Choroid plexus epithelial cell (primary cell): ENCODE measurements at places on chromosomes 4 and X.

DNA sequence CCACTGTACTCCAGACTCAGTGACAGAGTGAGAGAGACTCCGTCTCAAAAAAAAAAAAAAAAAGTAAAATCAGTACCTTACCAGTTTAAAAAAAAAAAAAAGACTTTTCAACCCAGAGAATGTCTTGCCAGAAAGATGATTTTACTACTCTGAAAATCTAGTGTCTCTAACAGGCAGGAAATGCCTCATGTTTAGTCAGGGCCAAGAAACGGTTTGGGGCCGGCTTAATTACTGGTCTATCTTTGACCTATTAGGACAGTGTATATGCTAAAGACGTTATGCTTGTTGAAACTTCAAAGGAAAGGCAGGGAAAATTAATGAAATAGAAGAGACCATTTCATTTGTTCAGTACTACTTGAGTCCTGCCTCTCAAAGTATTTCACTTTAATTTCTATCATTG lies 9.9 kb downstream of the BEND4 start:
- no peak for DNase-seq

DNA sequence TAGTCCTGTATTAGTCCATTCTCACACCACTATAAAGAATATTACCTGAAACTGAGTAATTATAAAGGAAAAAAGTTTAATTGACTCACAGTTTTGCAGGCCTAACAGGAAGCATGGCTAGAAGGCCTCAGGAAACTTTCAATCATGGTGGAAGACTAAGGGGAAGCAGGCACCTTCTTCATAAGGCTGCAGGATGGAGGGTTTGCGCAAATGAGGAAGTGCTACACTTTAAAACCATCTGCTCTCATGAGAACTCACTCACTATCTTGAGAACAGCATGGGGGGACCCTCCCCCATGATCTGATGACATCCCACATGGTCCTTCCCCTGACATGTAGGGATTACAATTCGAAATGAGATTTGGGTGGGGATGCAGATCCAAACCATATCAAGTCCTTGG lies 12.1 kb upstream of the MAGEA11 start:
- DNase-seq = no peak

GRCh38 chr4:110754716-110755115 lies 131.8 kb upstream of the PITX2 start:
- DNase-seq = no peak

GRCh38 chrX:45400027-45400779 lies 199.5 kb upstream of the DIPK2B start:
- peak; percentile 78 for DNase-seq

DNA sequence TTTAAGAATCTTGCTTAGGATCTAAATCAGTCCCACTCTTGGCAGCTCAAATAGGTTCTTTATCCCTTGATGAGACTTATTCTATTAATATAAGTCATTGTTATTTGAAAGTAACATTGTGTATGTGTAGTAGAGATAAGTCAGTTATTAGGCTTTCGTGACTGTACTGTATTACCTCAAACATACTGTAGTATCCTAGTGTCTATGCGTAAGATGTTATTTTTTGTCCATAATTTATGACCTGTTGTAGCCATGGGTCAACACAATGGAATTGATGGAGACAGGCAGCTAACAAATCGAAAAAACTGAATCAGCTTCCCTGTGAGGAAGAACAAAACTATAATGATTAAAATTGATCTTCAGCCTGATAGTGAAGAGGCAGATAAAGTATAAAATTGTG lies 41.8 kb downstream of the CLCN3 start:
- DNase-seq = no peak

GRCh38 chr4:999882-1000425 lies 6.8 kb upstream of the SLC26A1 start:
- DNase-seq = no peak

GRCh38 chr4:68732653-68733466 lies 62.4 kb upstream of the UGT2B15 start:
- DNase-seq = no peak

- no peak for DNase-seq
Observed at GRCh38 chr4:38088321-38088720, 128.1 kb downstream of the PTTG2 start.

DNA sequence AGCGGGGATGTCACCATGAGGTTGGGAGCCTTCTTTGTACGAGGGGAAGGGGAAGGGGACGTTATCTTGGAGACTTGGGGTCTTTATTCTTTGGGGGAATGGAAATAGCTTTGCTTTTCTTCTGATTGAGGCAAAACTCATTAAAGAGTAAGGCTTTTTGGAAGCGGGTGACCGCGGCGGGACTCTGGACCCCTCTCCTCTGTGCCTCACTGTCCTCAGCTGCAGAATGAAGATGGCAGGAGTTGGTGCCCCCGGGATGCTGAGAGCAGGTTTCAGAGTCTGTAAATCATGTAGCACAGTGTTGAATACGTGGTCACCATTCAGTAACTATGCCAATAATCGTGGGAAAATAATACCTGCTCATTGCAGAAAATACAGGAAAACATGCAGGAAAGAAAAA lies 32.1 kb downstream of the HTT-AS start:
- no peak for DNase-seq

DNA sequence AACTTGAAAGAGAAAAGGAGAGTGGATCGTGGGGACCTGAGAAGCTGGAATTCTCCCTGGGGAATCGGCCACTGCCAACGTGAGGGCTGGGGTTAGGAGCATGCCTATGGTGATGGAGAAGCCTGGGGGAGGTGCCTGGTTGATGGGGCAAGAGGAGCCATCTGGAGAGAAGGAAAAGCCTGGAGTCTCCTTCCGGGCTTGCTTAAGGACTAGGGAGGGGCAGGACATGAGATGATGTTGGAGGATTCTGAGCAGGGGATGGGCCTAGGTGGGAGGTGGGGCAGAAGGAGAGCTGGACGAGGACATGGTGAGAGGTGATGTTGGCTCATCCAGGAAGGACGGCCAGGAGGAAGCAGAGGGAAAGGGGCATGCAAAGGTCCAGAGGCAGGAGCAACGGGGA lies 35.0 kb upstream of the GYG2 start:
- DNase-seq = no peak

GRCh38 chr4:139018971-139019758 lies 3.6 kb downstream of the NOCT start:
- DNase-seq = peak; percentile 41

DNA sequence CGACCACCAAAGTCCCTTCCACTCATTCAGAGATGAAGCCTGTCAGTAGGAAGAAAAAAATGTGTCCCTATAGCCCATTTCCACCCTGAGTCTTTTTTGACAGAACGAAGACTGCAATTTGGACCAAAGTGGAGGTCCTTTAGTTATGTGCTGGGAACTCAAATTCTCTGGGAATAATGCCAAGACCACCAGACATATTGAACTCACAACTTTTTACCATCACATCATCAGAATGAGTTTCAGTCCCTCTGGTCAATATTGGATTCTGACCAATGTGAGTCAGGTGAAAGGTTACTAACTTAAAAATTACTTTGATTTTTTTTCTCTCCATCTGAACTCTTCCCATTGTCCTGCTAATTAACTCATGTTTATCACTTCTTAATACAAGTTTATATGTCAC lies 128.9 kb downstream of the DKK2 start:
- DNase-seq = no peak

DNA sequence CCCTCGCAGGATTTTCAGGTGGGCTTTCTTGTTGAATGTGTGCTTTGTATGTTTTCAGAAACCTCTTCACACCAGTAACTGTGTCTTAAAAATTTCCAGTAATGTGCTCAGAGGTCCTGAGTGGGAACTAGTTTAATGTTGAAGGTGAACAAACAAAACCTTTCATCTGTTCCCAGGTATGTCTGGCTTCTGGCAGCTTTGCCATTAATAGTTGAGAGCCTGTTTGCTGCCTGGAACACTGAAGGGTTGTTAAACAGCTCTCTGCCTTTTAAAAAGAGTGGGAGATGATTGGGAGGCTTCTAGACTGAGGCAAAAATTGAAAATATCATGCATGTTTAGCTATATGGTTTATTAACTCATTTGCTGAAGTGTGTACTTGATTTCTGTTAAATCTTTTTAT lies 161.2 kb upstream of the AGTR2 start:
- no peak for DNase-seq

GRCh38 chr4:62544428-62544827 lies 1344.3 kb downstream of the ADGRL3 start:
- DNase-seq = no peak

DNA sequence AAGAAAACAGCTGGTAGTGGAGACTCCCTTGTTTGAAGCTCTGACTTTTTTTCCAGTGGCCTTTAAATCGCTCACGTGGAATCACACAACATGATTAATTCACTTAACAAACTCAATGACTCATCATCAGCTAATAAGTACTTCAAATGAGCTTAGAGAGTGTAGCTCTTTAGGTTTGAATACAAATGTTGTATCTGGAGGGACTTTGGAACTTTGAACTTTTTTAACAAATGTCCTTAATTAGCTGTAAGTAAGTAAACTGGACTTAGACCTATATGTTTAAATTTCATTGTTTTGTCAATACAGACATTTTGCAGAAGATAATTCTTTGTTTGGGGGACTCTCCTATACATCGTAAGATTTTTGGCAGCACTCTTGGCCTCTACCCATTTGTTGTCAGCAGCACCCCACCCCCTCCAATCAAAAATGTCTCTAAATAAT lies 581.1 kb downstream of the SPRY1 start:
- DNase-seq = no peak

DNA sequence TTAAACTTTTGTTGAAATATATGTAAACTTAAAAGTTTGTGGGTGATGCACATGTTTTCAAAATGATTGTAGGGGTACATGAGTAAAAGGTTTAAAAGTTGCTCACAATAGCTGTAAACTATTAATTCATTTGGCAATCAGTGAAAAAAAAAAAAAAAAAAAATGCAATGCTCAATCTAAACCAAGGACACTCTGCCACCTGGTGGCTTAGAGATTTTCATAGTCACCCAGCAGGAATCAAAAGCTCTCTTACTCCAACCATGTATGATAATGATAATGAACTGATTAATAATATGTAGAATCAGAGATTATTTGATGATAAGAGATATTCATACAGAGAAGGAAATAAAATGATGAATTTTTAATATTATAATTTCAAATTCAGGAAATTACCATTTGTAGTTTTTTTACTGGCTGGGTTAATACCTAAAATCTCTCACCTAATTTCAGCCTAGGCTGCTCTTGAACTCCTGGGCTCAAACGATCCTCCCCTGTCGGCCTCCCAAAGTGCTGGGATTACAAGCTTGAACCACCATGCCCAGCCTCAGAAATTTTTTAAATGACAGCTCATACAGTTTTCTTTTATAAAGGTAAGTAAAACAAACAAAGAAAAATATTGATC lies 46.9 kb upstream of the SLC25A4 start:
- DNase-seq = peak; percentile 67

- DNase-seq = no peak
Observed at GRCh38 chr4:185879666-185880312, 67.8 kb upstream of the SORBS2 start.

DNA sequence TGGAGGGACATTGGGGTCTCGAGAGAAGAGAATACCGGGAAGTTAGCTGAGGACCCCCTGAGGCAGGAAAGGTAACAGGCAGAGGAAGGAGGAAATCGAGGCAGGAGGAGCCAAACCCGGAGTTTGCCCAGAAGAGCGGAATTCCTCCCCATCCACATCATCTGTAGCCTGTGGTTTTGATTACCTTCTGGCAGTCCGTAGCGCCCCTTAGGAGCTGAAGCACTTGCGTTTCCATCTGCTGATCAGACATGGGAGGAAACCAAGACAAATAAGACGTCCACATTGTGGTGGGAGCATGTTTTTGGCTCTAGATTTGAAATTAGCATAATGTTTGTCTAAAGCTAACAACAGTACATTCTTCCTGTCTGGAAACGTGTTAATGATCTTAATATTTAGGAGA lies 26.8 kb upstream of the HMX1 start:
- DNase-seq = no peak

DNA sequence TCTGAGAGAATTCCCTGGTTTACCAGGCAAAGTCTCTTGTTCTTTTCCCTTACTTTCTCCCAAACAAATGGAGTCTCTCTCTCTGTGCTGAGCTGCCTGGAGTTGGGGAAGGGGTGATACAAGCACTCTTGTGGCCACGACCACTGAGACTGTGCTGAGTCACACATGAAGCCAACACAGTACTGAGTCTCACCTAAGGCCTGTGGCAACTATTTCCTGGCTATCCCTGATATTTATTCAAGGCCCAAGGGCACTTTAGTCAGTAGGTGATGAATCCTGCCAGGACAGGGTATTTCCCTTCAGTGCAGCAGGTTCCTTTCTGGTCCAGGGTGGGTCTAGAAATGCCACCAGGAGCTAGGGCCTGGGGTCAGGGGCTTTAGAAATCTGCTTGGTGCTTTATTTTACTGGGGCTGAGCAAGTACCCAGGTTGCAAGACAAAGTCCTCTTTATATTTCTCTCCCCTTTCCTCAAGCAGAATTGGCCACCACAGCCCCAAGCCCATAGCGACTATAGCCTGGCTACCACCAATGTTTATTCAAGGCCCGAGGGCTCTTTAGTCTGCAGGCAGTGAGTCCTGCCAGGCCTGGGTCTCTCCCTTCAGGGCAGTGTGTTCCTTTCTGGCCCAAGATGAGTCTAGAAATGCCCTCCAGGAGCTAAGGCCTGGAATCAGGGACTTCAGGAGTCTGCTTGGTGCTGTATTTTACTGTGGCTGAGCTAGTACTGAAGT lies 10.5 kb downstream of the ARL13A start:
- DNase-seq = no peak

DNA sequence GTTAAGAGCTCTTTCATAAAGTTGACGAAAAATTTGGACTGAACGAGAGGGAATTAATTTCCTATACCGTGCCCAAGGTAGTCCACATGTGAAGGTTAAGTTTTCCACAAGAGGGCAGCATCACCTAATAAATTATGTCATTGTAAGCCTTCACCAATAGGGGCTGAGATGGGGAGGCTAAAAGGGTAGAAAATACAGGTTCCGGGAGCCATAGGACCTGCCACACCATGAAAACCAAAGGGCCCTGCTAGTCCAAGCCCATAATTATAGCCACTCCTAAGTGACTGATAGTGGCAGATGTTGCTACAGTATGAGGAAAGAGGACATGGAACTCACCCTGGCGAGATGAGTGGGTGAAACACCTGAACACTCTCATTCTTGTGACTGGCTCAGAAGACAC lies 122.2 kb downstream of the SHROOM4 start:
- peak; percentile 63 for DNase-seq

DNA sequence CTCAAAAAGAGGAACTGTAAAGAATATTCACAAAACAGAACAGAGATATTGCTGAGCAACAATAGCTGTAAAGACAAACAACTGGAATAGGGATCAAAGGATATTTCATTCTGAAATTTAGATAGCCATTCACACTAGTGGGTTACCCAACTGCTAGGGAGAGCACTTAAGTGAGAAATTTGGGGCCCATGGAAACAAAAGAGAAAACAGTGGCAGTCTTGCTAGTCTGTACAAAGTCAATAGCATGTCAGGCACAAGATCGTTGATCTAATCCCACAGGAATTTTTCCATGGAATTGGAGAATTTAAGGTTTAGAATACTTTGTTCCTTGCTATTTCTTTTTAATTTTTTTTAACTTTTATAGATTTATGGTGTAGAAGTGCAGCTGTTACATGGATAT lies 467.0 kb downstream of the PCDH18 start:
- DNase-seq = peak; percentile 16

DNA sequence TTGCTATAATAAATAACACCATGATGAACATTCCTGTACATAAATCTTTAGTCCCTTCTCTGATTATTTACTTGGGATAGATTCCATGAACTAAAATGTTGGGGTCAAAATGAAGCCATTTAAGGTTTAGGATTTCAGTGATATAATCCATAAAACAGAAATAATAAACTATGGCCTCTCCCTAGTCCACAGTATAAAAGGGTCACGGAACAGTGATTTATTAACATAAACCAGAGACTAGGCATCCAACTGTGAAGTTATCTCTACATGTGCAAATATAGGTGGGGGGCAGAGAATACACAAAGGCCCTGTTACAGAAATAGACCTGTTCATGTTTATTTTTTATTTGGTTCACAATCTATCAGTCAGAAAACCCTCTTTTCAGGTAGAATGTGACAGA lies 499.1 kb upstream of the SLIT2 start:
- no peak for DNase-seq
